LHCN-M2 (cell line): ENCODE measurements at places on chromosomes 7 and 10. TPM values are rescaled to one million over a fixed set of nuclear protein-coding genes. Genes with fewer than 3 reads are reported as not detected.

DNA sequence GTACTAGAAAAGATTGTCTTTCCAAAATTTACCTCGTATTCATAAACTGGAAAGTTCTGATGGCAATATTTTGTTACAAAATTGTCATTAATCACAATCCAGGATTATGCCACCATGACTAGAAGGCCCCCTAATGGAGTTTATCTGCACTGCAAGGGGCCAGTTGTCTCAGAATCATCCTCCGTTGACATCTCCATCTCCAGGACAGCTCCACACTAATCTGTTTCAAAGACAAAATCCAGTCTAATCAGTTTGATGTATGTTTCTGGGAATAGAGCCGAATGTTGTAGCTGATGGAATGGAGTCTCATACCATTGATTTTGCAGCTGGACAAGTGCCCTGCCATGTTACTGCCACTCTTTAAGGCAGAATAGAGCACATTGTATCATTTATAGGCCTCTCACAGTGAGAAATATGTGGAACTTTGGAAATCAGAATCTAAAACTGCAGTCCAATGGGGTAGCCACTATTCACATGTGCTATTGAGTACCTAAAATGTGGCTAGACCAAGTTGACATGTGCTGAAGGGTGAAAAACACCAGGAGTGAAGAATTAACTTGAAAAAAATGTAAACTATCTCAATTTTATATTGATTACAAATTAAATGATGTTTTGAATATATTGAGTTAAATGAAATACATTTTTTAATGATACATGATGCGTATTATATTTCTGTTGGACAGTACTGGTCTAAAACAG is 38.3 kb upstream of the TOMM7 start:
- peak; percentile 54 for DNase-seq

- no peak for DNase-seq
Measured at GRCh38 chr10:1737222-1738061, at the start of gene ADARB2. Gene ADARB2 (minus strand): TSS chr10:1737525.

DNA sequence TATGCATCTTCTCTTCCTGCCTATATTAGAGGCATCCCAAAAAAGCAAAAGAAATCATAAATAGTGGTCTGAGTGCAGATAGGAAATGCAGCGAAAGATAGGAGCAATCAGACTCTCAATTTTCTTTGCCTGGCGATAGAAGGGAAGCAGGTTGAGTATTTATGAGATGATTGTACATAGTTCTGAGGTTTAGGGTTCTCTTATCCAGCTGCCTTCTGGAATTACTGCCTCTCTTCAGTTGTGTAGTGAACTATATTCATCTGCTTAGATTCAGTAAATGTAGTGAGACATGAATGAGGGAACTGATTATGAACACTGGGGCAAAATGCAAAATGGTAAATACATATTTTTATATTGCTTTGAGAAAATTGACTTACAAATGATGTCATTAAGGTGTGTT is 93.0 kb upstream of the CYP26C1 start:
- no peak for DNase-seq

- peak; percentile 81 for DNase-seq
Measured at GRCh38 chr10:122181041-122181732, 89.9 kb upstream of the BTBD16 start.

DNA sequence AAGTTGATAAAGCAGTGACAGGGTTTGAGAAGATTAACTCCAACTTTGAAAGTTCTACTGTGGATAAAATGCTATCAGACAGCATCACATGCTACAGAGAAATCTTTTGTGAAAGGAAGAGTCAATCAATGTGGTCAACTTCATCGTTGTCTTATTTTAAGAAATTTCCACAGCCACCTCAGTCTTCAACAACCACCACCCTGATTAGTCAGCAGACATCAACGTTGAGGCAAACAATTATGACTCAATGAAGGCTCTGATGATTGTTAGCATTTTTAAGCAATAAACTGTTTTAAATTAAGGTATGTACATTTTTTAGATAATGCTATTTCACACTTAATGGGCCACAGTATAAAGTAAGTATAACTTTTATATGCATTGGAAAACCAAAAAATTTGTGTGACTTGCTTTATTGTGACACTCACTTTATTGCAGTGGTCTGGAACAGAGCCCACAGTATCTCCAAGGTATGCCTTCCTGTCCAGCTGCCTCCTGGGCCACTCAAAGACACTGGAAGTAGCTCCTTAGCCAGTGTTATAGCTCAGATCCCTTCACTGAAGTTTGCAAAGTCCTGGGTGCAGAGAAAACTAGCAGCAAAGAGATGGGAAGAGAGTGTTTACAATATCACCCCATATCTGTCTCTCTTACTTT is 293.1 kb downstream of the ARHGAP12 start:
- DNase-seq = peak; percentile 44

DNA sequence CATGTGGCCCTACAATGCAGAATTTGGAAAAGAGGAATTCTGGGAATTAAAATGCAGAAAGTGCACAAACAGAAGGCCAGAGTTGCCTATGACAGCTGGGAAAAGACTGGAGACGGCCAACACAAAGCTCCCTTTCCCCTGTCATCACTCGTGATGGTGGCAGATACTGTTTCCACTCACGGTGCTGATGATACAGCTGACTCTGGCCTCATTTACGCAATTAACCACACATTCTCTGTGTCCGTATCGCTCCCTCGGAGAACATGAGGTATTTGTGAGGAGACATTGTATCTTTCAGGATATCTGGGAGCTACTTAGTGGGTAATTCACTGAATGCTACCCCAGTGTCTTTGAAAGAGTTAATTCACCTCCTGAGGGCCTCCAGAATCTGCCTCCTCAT is 172.8 kb downstream of the TAX1BP1 start:
- DNase-seq = peak; percentile 61

- no peak for DNase-seq
Measured at GRCh38 chr7:21572331-21573313, 29.8 kb downstream of the DNAH11 start.

GRCh38 chr7:138838166-138838565 is 40.2 kb upstream of the ATP6V0A4 start:
- no peak for DNase-seq

GRCh38 chr7:90563286-90563685 is 32.8 kb upstream of the CDK14 start:
- DNase-seq = peak; percentile 14

GRCh38 chr10:91576096-91576545 is 56.8 kb downstream of the PPP1R3C start:
- no peak for DNase-seq

DNA sequence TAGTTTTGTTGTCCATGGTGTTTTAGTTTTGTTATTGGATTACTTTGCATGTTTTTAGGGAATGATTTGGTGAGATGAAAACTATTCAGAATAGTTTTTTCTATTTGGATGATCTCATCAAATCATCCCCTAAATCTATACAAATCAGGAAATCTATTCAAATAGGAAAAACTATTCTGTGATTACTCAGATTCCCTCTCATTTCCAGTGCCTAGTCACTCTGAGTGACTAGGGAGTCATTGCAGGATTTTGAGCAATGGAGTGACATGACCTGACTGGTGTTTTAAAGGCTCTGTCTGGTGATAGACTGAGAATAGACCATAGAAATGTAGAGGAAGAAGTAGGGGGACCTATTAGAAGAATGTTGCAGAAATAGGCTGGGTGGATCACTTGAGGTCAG is 72.4 kb downstream of the TPST1 start:
- DNase-seq = no peak

DNA sequence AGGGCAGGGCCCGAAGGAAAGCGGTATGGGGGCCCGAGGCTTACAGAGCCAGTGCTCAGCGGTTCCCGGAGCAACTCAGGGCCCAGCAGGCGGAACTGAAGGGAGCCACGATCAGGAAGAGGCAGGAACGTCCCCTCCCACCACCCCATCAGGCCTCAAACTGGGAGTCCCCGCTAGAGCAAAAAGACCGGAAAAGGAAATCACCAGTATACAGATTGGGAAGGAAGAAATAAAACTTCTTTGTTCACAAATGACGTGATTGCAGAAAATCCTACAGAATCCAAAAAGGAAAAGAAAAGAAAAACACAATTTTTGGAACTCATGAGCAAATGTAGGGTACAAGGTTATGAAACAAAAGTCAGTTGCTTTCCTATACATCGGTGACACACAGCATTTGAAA is 21.6 kb upstream of the ZFAND2A start:
- no peak for DNase-seq

GRCh38 chr10:132787495-132788179 is 1.7 kb upstream of the NKX6-2 start:
- no peak for DNase-seq

DNA sequence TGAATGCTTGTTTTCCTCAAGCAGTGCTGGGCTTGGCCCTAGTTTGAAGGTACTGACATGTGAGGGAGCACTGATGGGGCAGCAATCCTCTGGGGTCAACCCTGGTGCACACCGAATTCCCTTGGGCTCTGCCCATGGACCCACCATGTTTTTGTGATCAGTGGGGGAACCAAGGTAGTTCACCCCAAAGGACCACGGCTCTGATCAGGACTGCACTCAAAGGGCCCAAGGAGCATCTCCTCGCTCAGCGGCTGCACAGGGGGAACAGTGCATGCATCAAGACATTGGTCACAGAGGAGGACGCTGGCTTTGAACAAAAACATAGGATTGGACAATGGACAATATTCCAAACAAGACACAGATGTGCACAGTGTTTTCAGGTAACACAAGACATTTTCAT is 12.7 kb downstream of the CXCL12 start:
- DNase-seq = no peak

Gene BCCIP
- total RNA-seq = 66.9 and 68.1 TPM in 2 replicates

Gene GDF10
- not detected in 2 replicates for total RNA-seq

Gene CNPY1
- total RNA-seq = not detected in 2 replicates

Gene CYP2C18
- not detected in 2 replicates for total RNA-seq

Gene GRID2IP
- not detected in 2 replicates for total RNA-seq
